ELR (cell line): ENCODE measurements at places on chromosomes 3 and 15.

GRCh38 chr15:91118817-91119590 lies 18.9 kb downstream of the SV2B start:
- DNase-seq: no peak

DNA sequence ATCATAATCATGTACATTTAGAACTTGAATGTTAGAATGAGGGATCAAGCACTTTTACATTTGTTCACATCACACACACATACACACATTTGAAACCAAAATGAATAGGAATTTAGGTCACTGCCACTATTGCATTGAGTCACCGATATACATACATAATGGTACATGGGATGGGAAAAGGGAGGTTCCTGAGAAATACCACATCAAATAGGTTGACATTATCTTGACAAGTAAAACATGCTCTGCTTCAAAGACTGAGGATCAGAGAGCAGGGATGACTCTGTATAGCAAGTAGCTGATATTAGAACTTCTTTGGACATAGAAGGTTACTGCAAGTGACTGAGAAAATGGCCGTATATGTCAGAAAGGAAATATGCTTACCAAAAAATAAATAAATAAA lies 847.2 kb downstream of the PLOD2 start:
- no peak for DNase-seq

DNA sequence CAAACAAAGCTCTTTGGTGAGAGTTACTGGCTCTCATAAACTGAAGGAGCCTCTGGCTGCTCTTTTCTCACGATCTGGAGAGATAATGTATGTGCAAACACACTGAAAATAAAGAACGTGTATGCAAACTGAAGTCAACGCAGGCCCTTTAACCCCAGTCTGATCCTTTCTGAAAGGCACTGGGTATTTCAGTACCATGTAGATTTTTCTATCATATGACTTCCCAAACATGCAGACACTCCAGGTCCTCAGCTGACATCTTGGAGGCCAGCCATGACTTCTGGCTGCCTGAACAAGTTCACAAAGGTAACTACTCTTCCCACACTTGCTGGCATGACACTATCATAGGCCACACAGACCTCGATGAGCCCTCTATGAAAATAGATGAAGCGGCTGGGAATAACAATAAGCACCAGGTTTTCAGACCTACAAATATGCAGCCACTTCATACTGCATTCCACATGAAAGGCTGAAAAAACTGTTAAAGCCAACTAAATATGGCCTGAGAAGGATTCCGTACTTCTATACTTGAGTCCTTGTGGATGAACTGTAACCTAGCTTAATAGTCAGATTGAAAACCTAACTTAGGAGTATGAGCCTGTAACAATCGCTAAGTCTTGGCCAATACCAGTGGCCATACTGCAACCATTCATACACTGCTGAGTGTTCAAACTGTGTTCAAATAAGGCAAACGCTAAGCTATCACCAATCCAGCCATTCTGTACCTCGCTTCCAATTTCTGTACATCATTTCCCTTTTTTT lies 121.3 kb downstream of the THRB start:
- DNase-seq: no peak

DNA sequence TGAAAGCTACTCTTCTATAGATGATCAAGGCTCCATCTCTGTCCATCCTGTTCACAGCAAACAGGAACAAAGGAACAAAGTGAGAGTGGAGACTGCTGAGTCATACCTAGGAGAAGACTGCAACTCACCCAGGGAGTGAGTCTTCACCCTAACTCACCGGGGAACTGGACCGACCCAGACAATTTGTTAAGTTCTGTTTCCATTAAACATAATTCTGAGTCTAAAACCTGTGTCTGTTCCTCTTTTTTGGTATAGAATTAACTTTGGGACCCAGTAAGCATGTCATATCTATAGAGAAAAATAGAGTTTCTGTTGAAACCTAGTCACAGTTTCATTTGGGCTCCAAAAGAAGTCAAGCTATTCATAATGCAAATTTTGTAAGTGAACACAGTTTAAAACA lies 21.6 kb downstream of the CCDC80 start:
- DNase-seq: peak; percentile 64

GRCh38 chr3:46467562-46467961 lies 2.9 kb upstream of the LTF start:
- no peak for DNase-seq

GRCh38 chr3:54214845-54215244 lies 92.5 kb downstream of the CACNA2D3 start:
- DNase-seq: no peak

DNA sequence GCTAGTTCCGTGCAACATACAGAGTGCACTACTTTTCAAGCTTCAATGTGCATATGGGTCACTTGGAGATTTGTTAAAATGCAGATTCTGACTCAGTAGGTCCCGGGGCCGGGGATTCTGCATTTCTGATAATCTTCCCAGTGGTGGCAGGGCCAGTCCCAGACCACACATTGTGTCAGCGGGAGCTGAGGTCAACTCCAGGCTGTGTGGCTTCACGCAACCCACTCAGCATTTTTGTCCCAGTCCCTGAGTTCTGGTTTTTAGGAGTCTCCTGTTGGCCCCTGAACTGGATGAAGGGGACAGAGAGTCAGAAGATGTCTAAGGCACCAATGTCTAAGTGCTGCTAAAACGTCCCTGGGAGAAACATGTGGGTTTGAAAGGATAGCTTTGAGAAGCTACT lies 26.1 kb upstream of the CCDC174 start:
- no peak for DNase-seq

- DNase-seq: no peak
Observed at GRCh38 chr15:62209821-62210220, 44.7 kb upstream of the C2CD4B start.

DNA sequence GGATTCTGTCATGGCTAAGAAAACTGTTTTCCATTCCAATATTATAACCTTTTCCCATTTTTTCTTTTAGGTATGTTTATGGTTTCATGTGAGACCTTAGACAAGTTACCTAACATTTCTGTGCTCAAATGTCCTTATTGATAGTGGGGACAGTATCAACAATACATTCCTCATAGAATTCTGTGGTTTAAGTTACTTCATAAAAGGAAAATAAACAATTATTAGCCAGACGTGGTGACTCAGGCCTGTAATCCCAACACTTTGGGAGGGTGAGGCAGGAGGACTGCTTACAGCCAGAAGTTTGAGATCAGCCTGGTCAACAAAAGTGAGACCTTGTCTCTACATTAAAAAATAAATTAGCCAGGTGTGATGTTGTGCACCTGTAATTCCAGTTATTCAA lies 436.8 kb upstream of the CNTN4 start:
- DNase-seq: no peak

DNA sequence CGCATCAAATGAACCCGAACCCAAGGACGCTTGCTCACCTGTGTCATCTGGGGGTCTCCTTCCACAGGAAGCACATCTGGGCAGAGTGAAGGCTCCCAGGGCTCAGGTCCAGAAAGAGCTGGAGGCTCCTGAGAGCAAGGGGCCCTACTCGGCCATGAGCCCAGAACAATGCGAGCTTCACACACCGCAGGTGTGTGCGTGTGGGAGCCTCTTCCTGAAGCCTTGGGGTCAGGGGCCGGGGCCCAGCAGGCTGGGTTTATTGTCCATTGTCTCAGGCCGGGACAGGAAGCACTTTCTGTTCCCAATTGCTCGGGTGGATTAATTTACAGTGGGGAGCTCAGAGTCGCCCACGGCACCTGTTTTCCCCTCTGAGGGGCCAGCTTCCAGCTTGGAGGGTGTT lies 74.8 kb downstream of the RPN1 start:
- no peak for DNase-seq

DNA sequence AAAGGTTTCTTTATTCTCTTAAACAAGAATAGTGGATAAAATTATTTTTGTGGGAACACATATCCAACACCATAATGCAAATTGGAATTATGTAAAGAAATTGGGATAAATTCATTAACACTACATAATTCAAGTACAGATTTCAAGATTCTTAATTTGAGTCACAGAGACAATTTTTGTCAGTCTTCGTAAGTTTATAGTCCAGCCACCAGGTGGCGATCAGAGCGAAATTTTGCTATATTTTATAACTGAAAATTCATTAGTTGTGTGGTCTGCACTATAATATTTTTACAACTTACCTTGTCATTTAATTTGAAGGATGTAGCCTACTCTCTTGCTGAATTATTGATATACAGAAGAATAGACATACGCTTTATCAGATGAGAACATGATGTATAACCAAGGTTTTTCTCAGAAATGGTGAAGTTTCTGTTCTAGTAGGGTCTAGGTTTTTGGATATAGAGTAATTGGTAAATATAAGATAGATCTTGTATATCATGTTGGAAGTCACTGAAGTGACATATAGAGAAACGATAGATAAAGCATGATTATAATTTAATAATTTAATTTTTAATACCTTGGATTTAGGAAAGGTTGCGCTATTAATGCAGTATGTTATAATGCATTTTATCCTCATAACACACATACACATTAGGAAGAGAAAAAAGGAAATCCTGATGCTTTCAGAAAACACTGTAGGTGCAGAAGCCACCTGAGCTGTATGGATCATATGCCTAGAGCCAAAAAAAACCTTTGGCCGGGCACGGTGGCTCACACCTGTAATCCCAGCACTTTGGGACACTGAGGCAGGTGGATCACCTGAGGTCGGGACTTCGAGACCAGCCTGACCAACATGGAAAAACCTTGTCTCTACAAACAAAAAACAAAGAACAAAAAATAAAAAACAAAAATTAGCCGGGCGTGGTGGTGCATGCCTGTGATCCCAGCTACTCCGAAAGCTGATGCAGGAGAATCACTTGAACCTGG lies 31.7 kb downstream of the PLSCR4 start:
- peak; percentile 64 for DNase-seq

- no peak for DNase-seq
Observed at GRCh38 chr3:90007778-90008499, 900.5 kb downstream of the EPHA3 start.

GRCh38 chr3:132925256-132925930 lies 112.8 kb upstream of the TMEM108 start:
- DNase-seq: no peak

DNA sequence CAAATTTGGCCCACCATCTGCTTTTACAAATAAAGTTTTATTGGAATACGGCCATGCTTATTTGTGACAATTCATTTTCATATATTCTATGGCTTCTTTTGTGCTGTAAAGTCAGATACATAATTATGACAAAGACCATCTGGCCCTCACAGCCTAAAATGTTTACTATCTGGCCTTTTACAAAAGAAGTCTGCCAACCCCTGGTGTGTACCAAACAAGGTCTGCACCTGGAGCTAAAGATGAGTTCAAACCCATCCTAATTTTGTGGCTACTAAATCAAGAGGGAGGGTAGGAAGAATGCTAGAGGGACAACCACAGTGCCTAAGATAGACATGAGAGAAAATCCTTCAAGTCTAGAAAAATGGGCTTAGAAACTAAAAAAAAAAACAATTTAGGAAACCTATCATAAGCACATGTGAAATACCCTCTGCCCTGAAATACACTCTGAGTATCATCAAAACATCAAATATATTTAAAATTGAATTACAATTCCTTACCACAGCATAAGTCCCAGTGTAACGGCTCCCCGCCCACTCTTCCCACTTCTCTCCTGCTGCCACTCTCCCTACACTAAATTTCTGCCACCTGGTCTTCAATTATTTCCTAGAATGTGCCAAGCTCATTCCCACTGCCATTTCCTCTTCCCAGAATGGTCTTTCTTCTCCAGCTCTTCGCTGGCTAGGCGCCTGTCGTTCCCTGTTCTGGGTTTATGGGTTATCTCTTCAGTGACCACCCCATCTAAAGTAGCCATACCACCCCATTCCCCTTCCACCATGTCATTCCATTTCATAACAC lies 950.7 kb upstream of the CFAP20DC start:
- DNase-seq: no peak

- DNase-seq: no peak
Observed at GRCh38 chr3:69420781-69421520, 35.1 kb upstream of the FRMD4B start.

DNA sequence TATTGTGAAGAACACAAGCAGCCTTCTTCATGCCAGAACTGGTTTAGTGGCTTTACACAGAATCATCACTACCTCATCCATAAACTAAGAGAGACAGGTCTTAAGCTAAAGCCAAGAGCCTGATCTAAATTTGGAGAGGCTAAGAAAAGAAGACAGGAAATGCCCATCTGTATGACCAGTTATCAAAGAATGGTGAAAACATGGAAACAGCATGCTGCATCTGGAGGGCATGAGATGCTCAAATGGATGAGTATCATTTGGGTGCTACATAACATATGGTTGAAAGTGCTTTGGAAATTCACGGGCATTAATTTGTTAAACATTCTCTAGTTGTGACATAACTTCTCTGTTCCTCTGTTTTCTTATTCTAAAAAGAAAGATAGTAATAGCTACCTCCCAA lies 112.5 kb downstream of the CPNE4 start:
- DNase-seq: no peak
